ENCODE measurements at places on chromosomes 12 and 14. TPM values are rescaled to one million over a fixed set of nuclear protein-coding genes. Genes with fewer than 3 reads are reported as not detected.

Gene ABCC9
- 1.2 TPM for total RNA-seq

Gene OR6C68
- total RNA-seq, result not detected

Gene SALL2
- total RNA-seq, result 38.4 TPM

Gene OAS1
- 0.56 TPM for total RNA-seq

Gene ACTR6
- 20.4 TPM for total RNA-seq

DNA sequence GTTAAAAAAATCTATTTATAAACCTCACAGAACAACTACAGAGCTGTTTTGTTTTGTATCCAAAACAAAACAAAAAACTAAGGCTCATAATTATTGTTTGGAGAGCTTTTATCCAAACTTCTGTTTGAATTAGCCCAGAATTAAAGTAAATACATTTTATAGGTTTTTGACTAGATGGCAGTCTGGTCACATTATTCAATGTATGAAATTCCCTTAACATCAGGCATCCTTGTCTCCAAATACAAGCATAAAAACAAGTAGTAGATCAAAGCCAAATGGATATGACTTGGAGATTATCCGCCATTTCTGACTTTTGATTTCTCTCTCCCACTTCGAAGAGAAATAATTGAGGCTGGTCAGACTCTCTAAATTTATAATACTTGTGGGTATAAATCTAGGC lies 63.5 kb downstream of the SLC38A1 start:
- DNase-seq, result no peak
- peaks cover 2% of the 10 kb centered on the region for H3K4me1 ChIP-seq
- H3K27ac ChIP-seq, result no peak overlapping the region
- H3K36me3 ChIP-seq, result peaks cover 21% of the 10 kb centered on the region
- H3K27me3 ChIP-seq, result no peaks in the 10 kb centered on the region

- no peak for DNase-seq
- H3K4me1 ChIP-seq, result peaks cover 2% of the 10 kb centered on the region
- H3K4me3 ChIP-seq, result no peak overlapping the region
- H3K36me3 ChIP-seq, result no peaks in the 10 kb centered on the region
These were observed 15.7 kb upstream of the TMEM119 start for GRCh38 chr12:108613548-108613947.

DNA sequence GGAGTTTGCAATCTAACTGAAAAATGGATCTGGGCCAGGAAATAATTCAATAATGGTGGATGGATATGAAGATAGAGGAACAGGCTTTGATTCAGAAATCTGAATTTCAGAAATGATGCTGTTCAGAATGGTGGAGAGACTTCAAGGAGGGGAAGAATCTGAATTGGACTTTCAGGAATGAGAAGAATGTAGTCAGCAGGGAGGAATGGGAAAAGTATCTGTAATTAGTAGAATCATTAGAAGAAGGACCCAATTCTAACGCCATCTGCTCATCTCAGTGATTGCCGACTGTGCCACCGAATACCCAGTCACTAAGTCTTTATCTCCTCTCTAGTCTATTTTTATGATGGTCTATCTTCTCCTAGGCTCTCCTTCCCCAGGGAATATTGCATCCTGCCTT lies 363.2 kb downstream of the GALC start:
- H3K36me3 ChIP-seq, result no peaks in the 10 kb centered on the region
- H3K27me3 ChIP-seq, result peaks cover 2% of the 10 kb centered on the region
- DNase-seq, result no peak
- no peak overlapping the region for H3K27ac ChIP-seq

GRCh38 chr12:105843561-105843960 lies 295.2 kb downstream of the NUAK1 start:
- H3K36me3 ChIP-seq, result no peaks in the 10 kb centered on the region
- no peak overlapping the region for H3K27ac ChIP-seq
- H3K4me3 ChIP-seq, result no peak overlapping the region
- H3K4me1 ChIP-seq, result no peaks in the 10 kb centered on the region
- DNase-seq, result no peak
- no peaks in the 10 kb centered on the region for H3K27me3 ChIP-seq

- H3K27ac ChIP-seq, result no peak overlapping the region
- DNase-seq, result no peak
- no peaks in the 10 kb centered on the region for H3K4me1 ChIP-seq
- no peak overlapping the region for H3K4me3 ChIP-seq
- H3K27me3 ChIP-seq, result peaks cover 4% of the 10 kb centered on the region
These were observed 25.0 kb upstream of the COCH start for GRCh38 chr14:30849354-30849753.

DNA sequence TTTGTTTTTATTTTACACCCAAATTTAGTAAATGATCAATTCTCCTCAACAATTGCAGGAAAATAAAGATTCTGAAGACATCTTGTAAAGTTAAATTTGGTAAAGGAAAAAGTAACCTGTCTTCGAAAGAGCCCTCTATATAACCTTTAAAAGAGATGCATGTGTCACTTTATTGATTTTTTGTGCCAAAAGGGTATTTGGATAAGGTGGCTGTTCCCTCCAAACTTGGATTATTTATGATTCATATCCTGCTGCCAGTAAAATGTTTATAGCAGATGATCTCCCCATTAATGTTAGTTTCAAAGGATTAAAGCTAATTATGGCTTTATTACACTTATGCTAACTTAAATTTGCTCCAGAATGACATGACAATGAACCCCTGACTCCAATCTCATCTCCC lies 98.8 kb downstream of the DUSP6 start:
- DNase-seq, result no peak
- H3K4me1 ChIP-seq, result peaks cover 19% of the 10 kb centered on the region
- H3K36me3 ChIP-seq, result peaks cover 13% of the 10 kb centered on the region

DNA sequence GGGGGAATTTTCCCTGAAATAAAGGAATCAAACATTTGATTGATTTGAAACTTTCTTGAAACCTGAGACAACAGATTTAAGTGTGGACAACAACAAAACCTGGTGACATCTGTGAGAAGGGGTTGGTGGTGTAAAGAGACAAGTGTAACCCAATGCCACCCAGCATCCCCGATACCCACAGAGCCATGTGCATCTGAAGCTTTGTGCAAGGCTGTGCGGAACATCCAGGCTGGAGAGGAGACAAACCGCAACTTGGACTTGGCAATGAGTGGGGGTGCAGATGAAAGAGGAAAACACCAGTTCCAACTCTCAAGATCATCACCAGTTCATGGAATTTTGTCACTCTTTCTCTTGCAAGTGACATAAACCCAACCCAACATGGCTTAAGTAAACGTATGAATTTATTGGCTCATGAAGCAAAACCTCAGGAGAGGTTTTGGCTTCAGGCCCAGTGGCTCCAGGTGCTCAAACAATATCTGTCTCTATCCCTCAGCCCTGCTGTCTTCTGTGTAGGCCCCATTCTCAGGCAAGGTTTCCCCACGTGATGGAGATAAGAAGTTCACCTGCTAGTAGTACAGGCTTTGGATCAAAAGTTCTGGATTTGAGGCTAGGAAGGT lies 55.2 kb upstream of the NTF3 start:
- DNase-seq, result no peak
- H3K4me1 ChIP-seq, result no peaks in the 10 kb centered on the region
- no peaks in the 10 kb centered on the region for H3K36me3 ChIP-seq
- no peaks in the 10 kb centered on the region for H3K27me3 ChIP-seq

DNA sequence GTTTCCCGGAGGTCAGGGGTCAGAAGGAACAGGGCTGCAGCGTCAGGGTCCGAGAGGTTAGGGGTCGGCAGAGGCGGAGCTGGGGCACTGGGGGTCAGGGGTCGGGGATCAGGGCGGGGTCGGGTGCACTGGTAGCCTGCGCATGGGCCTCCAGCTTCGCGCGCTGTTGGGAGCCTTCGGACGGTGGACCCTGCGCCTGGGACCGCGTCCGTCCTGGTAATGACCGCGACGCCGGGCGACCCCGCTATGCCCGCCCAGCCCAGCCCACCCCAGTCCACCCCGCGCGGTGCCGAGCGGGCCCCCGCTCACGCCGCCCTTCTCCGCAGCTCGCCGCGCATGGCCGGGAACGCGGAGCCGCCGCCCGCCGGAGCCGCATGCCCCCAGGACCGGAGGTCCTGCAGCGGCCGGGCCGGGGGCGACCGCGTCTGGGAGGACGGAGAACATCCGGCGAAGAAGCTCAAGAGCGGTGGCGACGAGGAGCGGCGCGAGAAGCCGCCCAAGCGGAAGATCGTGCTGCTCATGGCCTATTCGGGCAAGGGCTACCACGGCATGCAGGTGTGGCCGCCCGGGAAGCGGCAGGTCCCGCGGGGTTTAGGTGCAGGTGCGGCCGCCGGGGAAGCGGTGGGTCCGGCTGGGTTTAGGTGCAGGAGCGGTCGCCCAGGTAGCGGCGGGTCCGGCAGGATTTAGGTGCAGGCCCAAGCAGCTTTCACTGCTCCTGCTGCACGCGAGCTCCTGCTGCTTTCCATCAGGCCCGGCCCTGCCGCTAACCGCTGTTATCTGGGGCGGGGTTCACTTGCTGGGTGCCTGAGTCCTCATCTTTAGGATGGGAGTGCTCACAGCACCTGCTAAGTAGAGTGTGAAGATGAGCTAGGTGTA lies 743 bp downstream of the PUS1 start:
- peaks cover 5% of the 10 kb centered on the region for H3K4me1 ChIP-seq
- peaks cover 22% of the 10 kb centered on the region for H3K36me3 ChIP-seq
- H3K4me3 ChIP-seq, result peak overlapping the region; percentile 95
- H3K27ac ChIP-seq, result peak overlapping the region; percentile 18
- DNase-seq, result peak; percentile 41
- peaks cover 7% of the 10 kb centered on the region for H3K27me3 ChIP-seq

- DNase-seq, result no peak
- H3K4me3 ChIP-seq, result no peak overlapping the region
- no peak overlapping the region for H3K27ac ChIP-seq
- no peaks in the 10 kb centered on the region for H3K36me3 ChIP-seq
- no peaks in the 10 kb centered on the region for H3K4me1 ChIP-seq
These were observed 11.2 kb upstream of the TCP11L2 start for GRCh38 chr12:106291342-106291741.

DNA sequence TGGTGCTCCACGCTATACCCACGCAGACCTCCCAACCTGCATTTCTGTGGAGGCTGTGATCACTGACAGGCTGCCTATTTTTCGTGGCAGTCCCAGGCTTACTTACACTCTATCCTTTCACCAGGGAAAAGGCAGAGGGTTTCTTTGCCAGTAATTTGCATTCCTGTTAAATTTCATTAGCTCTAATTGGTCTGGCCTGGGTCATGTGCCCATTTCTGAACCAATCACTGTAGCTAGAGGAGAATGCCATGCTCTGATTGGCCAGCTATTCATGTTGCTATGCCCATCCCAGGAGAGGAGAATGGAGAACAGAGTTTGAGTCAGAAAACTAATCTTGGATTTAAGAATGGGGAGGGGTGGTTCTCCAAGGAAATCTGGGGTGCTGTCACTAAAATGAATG lies 43.2 kb upstream of the TUNAR start:
- no peak overlapping the region for H3K4me3 ChIP-seq
- DNase-seq, result no peak
- H3K4me1 ChIP-seq, result no peaks in the 10 kb centered on the region
- H3K27ac ChIP-seq, result no peak overlapping the region
- H3K36me3 ChIP-seq, result no peaks in the 10 kb centered on the region

GRCh38 chr12:67096533-67097318 lies 172.4 kb upstream of the CAND1 start:
- H3K27me3 ChIP-seq, result no peaks in the 10 kb centered on the region
- no peak overlapping the region for H3K4me3 ChIP-seq
- H3K36me3 ChIP-seq, result no peaks in the 10 kb centered on the region

GRCh38 chr12:119666226-119666795 lies 1.6 kb upstream of the PRKAB1 start:
- no peak for DNase-seq
- H3K4me3 ChIP-seq, result no peak overlapping the region
- peaks cover 2% of the 10 kb centered on the region for H3K27me3 ChIP-seq
- peaks cover 39% of the 10 kb centered on the region for H3K4me1 ChIP-seq
- H3K36me3 ChIP-seq, result peaks cover 4% of the 10 kb centered on the region

- no peak for DNase-seq
- H3K27ac ChIP-seq, result no peak overlapping the region
- H3K27me3 ChIP-seq, result peaks cover 2% of the 10 kb centered on the region
- peaks cover 11% of the 10 kb centered on the region for H3K36me3 ChIP-seq
These were observed 1.3 kb downstream of the MRPS35 start for GRCh38 chr12:27711967-27712366.

DNA sequence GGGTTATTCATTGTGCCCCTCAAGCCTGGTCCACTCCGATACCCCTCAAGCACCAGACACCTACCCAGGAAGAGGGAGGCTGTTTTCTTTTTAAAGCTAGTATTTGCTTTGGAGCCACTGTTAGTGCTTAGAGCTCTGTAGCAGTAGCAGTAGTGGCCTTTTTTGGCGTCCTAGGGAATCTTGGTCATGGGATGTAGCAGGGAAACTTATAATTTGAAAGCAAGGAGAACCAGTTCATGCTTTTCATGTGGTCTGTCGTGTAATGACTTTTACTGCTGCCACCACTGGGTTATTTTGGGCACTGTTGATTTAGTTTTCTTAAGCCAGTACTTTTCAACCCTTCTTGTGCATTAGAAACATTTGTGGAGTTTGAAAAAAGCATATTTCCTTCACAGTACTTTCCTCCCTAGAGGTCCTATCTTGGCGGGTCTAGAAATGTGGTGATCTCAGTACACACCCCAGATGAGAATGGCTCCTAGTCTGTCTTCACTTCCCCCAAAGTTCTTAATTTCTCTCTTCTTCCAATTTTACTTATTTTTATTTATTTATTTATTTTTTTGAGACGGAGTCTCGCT lies 49.7 kb downstream of the MARK3 start:
- peaks cover 9% of the 10 kb centered on the region for H3K36me3 ChIP-seq
- H3K27ac ChIP-seq, result peak overlapping the region; percentile 68
- no peak overlapping the region for H3K4me3 ChIP-seq
- no peak for DNase-seq
- H3K4me1 ChIP-seq, result no peaks in the 10 kb centered on the region

DNA sequence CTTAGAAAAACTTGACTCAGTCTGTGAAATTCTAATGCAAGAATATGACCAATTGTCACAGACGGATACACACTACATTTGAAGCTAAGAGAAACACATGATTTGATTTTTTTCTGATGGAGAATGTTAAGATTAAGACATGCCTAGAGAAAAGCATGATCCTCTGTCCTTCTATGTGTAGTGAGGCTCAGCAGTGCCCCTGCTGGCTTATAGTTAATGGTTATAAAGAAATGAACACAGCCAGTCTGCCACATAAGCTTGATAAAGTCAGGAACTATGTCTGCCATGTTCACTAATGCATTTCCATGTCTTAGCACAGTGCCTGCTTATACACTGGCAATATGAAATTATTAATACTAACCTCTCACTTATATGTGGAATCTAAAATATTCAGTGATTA lies 168.1 kb upstream of the DAAM1 start:
- H3K4me3 ChIP-seq, result no peak overlapping the region
- peak; percentile 23 for DNase-seq
- H3K27ac ChIP-seq, result no peak overlapping the region
- no peaks in the 10 kb centered on the region for H3K4me1 ChIP-seq
- no peaks in the 10 kb centered on the region for H3K36me3 ChIP-seq

GRCh38 chr14:86961106-86961716 lies 1031.8 kb downstream of the GALC start:
- H3K4me1 ChIP-seq, result no peaks in the 10 kb centered on the region
- peak; percentile 21 for DNase-seq
- H3K27me3 ChIP-seq, result peaks cover 2% of the 10 kb centered on the region
- no peak overlapping the region for H3K4me3 ChIP-seq

GRCh38 chr12:8664228-8664913 lies 1.7 kb upstream of the MFAP5 start:
- no peak overlapping the region for H3K4me3 ChIP-seq
- H3K4me1 ChIP-seq, result peaks cover 11% of the 10 kb centered on the region
- no peak overlapping the region for H3K27ac ChIP-seq
- no peaks in the 10 kb centered on the region for H3K27me3 ChIP-seq
